ENCODE measurements at places on chromosomes 4 and X. TPM values are rescaled to one million over a fixed set of nuclear protein-coding genes. Genes with fewer than 3 reads are reported as not detected.

TMPRSS11F gene
- not detected for polyA plus RNA-seq

ZNF157 gene
- polyA plus RNA-seq = 0.26 TPM

SH3TC1 gene
- polyA plus RNA-seq = 9.1 TPM

DCAF12L2 gene
- polyA plus RNA-seq = 15.9 TPM

IL21 gene
- polyA plus RNA-seq = not detected

MAGEE1 gene
- 2.7 TPM for polyA plus RNA-seq

GAGE10 gene
- not detected for polyA plus RNA-seq

KIAA1210 gene
- 0.17 TPM for polyA plus RNA-seq

ARAF gene
- polyA plus RNA-seq = 44.5 TPM

ADGRA3 gene
- polyA plus RNA-seq = 60.5 TPM

HPGD gene
- polyA plus RNA-seq = 7.7 TPM

PWWP3B gene
- polyA plus RNA-seq = 21.6 TPM

MAGEB4 gene
- not detected for polyA plus RNA-seq

DIAPH2 gene
- polyA plus RNA-seq = 8.1 TPM

GRCh38 chr4:39083164-39083563, 21.1 kb downstream of the KLHL5 start:
- DNase-seq = no peak

- DNase-seq = no peak
Measured at GRCh38 chrX:129585167-129585566, 45.1 kb downstream of the OCRL start.

DNA sequence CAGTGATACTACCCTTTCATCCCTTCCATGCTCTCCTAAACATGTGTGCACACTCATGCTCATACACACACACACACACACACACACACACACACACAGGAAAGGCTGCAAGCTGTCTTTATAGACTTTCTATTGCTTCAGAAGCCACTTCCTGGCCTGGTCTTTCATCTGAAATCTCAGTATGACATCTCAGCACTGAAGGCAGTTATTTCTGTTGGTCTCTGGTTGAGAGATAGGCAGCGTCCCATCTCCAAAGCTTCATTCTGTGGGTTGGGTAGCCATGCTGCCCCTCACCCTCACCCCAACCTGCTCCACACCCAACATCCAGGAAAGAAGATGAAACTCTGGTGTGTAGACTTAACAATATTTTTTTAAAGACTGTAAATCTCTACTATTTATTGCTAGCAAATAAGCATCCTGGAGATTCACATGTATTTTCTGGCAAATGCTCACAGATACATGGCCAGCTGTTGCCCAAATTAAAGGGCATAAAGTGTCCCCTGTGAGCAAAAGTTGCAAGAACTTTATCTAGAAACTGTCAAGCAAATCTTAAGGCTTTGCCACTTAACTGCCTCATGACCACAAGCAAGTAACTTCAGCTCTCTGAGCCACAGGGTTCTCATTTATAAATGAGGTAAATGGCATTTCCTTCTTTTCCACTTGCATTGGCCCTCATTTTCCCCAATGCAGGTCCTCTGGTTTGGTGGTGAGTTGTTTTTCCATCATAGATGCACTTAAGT, 189.8 kb upstream of the AFF2 start:
- no peak for DNase-seq

- no peak for DNase-seq
Measured at GRCh38 chr4:162010362-162010761, 153.4 kb downstream of the FSTL5 start.

DNA sequence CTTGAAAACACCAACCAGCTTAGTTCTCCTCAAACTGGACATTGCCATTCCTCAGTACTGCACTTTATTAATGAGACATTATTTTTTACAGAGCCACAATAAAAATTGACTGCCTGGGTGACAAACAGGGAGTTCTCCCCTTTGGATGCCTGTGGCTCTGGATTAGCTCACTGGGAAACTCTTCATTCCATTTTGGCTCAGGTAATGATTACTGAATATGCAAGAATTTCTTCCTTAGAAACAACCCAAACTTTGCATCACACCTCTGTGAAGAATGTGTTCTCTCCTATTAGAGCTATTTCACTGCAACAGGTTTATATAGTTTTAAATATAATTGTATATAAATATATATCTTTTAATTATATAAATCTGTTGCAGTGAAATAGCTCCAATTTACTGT, 2065.8 kb downstream of the ARAP2 start:
- no peak for DNase-seq

DNA sequence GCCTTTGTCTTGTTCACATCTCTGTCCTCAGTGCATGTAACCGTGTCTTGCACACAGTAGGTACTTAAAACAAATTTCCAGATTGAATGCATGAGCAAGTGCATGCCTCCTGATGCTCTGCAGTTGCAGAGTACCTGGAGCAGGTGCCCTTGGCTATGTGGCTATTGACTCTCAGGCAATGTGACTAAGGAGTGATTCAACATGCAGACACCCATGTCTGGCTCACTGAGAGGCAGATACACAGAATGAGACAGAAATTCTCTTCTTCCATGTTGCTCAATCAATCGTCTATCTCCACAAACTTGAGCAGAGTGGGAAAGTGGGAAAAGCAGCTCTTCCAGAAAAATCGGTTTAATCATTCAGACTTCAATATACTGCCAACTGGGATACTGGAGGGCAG, 111.0 kb downstream of the CHRDL1 start:
- no peak for DNase-seq

DNA sequence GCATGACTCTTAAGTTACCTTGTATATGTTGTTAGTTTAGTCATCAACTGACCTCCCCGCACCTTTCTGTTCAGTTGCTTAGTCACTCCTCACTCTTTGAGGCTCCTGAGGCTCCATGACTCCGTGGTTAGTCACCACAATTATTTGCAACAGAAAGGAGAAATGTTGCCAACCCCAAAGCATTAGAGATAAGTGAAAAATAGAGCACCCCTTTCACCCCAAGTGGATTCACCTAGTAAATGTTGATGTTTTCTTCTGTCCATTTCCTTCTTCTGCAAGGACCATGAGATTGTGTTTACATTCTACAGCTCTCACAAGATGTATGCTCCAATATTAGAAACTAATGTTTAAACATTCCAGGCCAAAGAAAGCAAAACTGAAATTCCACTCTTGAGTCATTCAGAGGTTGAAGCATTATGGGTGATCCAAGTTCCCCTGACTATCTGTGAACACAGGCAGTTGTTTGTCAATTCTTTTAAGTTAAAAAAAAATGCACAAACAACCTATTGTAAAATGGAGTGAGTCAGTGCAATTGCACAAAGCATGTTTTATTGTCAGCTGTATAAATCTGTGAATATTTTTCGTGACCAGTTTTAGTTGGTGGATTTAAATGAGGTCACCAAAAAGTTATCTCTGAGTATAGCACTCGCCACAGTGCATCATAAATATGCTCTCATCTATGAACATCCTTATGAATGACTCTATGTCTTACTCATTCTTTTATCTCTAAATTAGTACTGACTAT, 552.4 kb upstream of the MAGEB2 start:
- peak; percentile 21 for DNase-seq

GRCh38 chr4:77003400-77003799, 53.8 kb downstream of the SEPTIN11 start:
- no peak for DNase-seq

GRCh38 chr4:95198961-95199360, 349.8 kb downstream of the UNC5C start:
- DNase-seq = no peak

GRCh38 chr4:82799006-82799881, 648 bp upstream of the SCD5 start:
- DNase-seq = no peak

DNA sequence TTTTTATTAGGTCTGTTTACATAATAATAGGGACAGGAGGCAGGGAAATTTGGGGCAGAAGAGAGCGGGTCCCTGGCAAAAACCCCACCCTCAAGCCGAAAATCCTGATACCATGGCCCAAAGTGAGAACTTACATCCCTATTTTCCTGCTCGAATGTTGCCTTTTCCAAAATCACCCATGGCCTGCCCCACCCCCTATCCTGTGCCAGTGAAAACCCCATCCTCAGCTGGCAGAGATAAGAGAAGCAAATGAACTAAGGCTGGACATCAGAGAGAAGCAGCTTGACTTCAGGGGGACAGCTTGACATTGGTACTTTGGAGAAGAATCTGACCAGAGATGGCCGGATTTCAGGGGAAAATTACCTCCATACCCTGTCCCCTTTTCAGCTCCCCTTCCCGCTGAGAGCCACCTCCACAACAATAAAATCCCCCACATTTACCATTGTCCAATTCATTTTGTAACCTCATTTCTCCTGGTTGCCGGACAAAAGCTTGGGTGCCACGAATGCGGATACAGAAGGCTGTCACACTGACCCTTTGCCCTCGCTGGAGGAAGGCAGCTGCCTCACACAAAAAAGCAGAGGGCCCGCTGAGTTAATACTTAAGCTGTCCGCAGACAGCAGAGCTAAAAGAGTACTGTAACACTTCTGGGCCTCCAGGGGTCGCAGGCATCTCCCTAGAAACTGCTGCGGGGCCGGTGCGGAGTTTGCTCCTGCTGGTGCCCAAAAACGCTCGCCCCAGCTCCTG, 196.2 kb downstream of the SNCA start:
- DNase-seq = peak; percentile 14

DNA sequence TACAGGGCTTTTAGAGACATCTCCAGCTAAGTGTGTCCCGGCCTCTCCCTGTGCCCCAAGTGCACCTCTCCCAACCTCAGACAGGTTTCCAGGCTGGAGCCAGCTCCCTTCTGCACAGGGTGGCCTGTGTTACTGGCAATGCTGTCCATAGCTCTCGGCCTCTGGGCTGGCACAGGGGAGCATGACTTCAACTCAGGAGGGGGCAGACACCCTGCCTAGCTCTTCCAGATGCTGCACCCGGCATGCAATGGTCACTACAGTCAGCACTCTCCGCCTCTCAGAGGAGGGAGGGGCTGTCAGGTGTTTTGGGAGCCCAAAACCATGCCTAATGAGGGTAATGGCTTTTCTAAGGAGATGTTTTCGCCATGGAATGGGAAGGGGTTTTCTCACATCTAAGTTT, 2.4 kb upstream of the IRAK1 start:
- no peak for DNase-seq

DNA sequence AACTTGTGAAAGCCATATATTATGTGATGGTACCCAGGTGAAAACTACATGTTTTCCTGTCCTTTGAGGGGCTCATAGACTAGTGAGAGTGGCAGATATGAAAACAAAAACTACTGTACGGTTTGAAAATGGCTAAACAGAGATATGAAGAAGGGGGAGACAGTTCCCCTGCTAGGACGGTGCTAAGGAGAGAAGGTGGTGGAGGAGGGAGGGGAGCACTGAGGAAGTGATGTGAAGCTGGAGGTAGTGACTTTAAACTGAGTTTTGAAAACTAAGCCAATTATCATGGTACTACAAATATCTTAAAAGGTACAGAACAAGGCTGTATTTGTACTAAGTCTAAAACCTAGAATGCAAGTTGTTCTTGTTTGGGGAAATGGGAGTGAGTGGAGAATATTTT, 188.3 kb downstream of the ENOX2 start:
- no peak for DNase-seq

DNA sequence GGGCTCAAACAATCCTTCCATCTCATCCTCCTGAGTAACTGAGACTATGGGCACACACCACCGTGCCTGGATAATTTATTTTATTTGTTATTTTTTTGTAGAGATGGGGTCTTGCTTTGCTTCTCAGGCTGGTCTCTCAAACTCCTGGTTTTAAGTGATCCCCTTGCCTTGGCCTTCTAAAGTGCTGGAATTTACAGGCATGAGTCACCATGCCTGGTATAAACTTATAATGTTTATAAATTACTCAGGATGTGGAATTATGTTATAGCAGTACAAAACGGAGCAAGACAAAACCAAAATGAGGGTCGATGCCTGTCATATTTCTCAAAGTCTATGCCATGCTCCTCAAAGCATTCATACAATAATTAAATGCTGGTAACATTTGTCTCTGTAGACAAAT, 29.8 kb upstream of the TEX13C start:
- DNase-seq = no peak

DNA sequence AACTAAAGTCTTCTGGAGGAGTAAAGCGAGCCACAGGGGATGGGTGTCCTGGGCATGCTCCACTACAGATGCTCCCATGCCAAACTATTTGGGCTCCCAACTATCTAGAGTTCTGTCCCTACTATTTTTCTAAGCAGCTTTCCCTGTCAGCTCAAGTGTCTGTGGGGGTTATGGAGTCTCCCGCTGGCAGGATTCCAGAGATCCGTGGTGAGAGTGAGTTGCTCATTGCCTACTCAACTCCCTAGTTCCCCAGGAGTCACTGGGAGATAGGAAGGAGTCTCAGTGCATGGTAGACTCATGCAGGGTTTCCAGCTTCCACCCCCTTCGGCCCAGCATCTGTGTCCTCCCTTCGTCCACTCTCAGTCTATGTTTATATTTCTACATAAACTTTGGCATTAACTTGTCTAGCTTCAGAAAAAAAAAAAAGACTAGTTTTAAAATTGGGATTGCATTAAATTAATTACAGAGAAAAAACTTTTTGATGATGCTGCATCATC, 55.1 kb upstream of the INPP4B start:
- DNase-seq = peak; percentile 7

- no peak for DNase-seq
Measured at GRCh38 chr4:69749771-69750170, 10.6 kb downstream of the SULT1B1 start.

- DNase-seq = no peak
Measured at GRCh38 chrX:42857766-42858165, 79.8 kb upstream of the PPP1R2C start.

DNA sequence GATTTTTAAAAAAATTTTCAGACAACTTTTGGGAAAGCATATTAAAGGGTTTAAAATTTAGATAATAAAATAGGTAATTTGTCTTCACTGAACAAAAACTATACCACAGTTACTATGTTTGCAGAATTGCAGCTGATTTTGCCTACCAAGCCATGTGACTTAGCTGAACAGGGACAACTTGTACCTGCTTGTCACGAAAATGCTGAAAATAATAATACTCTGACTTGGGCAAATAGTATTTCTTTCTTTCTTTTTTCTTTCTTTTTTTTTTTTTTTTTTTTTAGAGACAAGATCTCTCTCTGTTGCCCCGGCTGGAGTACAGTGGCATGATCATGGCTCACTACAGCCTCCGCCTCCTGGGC, 225.2 kb upstream of the PPP1R2C start:
- DNase-seq = no peak

- DNase-seq = no peak
Measured at GRCh38 chr4:6322761-6323566, 53.3 kb downstream of the WFS1 start.

GRCh38 chrX:100658941-100659381, 15.0 kb downstream of the SRPX2 start:
- peak; percentile 67 for DNase-seq

DNA sequence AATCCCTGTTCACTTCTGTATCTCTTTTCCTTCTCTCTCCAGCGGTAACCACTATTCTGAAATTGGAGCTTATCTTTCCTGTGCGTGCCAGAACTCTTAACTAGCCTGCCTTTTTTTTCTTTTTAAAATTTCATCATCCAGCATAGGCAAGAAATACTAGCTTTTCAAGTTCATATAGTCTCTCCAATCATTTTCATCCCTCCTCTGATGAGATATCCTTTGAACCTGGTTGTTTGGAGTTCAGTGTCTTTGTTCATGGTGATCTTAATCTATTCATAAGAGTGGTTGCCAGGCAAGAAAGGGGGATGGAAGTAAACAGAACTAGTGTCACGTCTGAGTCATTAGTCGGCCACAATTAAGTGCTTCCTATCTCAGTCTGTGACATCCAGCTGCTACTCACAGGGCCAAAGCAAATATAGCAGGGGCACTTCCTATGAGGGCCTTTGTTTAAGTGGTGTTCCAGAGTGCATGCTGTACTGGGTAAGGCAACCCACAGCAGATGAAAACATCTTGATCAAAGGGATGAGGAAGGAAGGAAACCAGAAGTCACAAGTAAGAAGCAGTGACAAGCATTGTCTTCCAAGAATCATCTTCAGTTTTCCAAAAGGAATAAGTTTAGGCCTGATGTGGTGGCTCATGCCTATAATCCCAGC, 56.4 kb upstream of the XIAP start:
- peak; percentile 36 for DNase-seq

- DNase-seq = no peak
Measured at GRCh38 chr4:152981278-152981677, 45.2 kb downstream of the FHDC1 start.
